ENCODE measurements at places on chromosomes 6 and 20. TPM values are rescaled to one million over a fixed set of nuclear protein-coding genes. Genes with fewer than 3 reads are reported as not detected.
A peak's percentile ranks its signal among the peaks of the same experiment; 100 is the strongest.

Gene DEFB124
- polyA plus RNA-seq, result not detected

Gene TAGAP
- not detected for polyA plus RNA-seq

Gene FGD2
- polyA plus RNA-seq, result not detected

Gene PTCRA
- not detected for polyA plus RNA-seq

Gene MOG
- polyA plus RNA-seq, result not detected

Gene MYBL2
- 6.4 TPM for polyA plus RNA-seq

- DNase-seq, result peak; percentile 76
Measured at GRCh38 chr6:151294561-151295101, 54.9 kb downstream of the AKAP12 start.

DNA sequence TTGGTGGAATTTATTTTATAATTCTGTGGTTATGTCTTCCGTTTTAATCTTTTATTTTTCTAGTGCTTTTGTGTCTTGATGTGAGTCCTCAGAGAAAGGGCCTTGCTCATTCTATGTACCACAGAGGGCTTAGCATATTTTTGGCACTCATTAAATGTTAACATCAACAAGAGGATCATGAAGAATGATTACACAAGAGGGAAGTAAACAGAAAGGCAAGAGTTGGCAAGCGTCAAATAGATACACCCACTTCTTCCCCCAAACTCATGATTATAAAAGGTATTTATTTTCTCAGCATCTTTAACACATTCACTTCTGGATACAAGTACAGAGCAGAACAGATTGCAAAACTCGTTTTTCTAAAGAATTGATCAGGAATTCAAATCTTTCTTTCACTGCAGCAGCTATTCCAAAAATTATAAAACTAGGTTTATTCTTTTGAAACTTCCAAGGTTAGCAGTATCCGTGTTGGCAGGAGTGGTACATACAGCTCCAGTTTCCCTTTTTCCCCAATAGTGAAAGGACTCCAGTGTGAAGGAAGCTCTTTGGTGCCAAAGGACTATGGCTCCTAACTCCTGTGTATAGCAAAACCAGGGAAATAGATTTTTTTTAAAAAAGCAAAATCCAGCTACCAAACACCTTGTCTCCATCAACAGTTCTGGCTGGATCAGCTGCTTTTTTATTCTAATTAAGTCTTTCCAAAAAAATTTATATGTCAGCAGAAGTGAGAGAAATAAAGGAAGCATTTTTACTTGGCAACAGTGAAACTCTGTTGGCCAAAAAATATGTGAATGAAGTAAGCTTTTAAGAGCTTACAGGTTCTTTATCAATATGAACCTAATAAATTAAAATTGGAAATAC lies 221.9 kb downstream of the ADGRG6 start:
- DNase-seq, result no peak

DNA sequence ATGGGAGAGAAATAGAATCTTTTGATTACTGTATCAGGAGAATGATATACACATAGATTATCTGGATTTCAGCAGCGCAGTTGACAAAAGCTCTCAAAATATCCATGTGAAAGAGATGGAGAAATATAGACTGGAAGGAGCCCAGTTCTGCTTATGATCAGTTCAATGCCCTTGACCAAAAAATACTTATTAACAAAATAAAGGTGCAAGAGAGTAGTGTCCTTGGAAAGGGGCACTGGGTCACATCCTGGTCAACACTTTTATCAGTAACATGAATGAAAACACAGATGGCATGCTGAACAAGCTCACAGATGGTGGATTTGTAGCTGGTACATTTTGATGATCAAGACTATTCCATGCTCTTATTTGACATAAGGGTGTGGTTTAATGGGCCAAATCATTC lies 63.9 kb upstream of the PLEKHG1 start:
- DNase-seq, result no peak

DNA sequence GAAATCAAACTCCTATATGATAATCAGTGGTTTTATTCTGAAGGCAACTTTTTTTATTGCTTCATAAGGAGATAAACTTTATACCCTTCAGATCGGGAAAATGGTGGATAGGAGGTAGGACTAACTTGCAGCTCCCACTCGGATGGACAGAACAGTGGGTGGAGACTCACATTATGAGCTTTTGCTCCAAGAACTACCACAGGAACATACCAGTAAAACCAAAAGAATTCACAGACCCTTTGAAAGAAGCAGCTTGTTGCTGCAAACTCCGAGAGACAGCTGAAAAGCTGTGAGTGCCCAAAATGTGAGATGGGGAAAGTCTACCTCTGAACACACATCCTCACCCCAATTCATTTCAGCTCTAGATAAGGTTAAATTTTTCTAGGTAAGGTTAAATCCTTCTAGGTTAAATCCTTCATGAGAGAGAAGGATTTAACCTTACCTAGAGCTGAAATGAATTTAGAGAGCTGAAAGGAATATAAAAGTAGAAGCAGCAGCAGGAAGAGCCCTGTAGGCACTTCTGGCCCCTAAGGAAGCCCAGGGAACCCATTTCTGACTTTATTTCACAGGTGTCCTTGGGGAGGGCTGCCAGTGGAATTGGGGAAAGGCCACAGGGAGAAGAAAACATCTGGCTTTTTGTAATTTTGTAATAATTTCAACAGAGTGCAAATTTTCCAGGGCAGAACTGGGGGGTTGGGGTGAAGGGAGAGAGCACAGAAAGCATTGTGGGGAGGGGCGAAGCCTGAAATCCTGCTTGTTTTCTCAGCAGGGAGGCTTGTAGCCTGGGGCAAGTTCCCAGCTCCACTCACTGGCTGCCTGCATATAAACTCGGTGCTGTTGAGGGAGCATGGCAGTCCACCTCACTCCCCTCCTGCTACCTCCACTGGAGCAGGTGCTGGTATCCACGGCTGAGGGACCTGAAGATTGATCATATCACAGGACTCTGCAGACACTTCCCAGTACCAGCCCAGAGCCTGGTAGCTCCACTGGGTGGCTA lies 65.9 kb upstream of the HCRTR2 start:
- no peak for DNase-seq

GRCh38 chr6:169160091-169160854 lies 93.4 kb downstream of the THBS2 start:
- no peak for DNase-seq

- no peak for DNase-seq
Measured at GRCh38 chr20:53038299-53038698, 66.1 kb downstream of the TSHZ2 start.

DNA sequence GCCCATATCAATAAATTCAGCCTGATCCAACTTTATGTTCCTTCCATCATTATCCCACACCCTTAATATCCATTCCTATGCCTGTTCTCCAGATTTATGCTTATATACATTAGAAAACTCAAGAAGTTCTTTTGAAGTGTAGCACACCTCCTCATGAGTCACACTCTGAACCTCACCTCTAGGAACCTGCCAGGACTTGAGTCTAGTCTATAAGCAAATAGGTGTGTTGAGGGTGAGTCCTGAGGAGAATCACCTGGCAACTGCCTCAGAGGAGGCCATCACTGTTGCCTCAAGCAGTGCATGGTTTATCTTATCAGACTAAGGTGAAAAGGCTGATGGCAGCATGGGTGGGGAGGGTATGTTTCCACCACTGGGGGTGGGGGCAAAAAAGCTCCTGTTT lies 496.7 kb downstream of the C6orf118 start:
- DNase-seq, result no peak

DNA sequence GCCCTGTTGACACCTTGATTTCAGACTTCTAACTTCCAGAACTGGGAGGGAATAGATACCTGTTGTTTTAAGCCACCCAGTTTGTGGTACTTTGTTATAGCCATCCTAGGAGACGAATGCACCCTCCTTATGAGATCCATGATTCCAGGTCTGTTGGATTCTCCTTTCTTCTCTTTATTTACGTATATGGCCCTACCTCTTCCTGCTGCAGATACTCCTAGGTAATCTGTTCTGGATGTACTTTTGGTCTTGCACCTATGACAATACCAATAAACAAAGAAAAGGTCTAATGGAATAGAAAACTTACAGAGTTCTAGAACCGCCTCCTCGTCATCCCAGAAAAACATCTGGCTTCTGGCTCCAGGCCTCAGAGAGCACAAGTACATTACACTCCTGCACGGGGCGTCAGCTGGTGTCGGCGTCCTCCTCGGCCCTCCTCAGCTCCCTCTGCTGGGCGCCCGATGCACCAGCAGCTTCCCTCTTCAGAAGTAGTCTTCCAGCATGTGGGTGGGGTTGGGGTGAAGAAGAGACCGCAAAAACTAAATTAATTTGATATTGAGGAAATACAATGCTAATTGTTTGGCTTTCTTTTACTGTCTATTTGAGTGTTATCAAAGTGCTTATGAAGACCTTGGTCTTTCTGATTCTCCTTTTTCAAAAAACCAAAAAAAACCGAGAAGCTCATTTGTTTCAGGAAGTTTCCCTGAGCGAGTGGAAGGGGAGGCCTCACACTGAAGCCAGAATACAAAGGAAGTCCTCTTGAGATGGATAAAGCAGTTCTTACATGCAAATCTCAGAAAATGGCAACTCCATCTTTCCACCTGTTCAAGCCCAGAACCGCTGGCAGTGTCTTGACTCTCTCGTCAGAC lies 9.7 kb upstream of the ATXN1 start:
- no peak for DNase-seq

DNA sequence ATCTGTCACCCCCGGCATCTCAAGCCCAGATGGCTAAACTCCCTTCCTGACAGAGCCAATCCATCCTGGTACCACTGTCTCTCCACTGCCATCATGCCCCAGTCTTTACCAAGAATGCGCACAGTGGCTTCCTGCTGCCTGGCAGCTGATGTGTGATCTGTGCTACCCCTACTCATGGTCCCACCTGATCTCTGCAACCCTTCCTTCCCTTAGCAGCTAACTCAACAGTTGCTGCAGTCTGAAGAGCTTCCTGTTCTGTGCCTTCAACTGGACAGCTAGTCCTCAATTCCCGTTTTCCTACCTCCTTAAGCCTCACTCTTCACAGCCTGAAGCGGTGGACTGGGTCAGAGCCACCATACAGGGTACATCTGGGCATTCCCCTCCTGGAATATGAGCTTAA lies 7.6 kb upstream of the FAM83C start:
- no peak for DNase-seq

DNA sequence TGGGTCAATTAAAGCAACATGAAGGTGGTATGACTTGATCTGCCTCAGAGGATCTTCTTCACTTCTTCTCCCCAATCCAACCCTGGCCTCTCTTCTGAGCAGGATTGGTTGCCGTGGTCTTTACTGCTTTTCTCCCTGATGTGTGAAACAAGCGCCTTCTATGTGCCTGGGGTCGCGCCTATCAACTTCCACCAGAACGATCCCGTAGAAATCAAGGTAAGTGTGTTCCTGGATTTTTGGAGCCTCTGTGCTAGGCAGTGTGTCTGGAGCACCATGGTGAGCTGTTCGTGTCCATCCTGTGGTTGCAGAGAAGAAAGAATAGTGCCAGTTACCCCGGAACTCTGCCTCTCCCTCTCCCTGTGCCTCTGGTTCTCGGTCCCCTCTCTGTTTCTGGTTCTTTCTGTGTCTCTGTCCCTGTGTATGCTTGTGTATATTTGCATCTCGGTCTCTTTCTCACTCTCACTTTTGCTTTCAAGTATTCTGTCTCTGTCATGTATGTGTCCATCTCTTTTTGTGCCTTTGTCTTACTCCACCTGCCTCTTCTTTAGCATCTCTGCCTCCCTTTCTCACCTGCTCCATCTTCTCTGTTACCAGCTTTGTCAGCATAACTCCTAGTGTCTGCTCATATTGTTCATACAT lies 23.5 kb downstream of the TM9SF4 start:
- no peak for DNase-seq

DNA sequence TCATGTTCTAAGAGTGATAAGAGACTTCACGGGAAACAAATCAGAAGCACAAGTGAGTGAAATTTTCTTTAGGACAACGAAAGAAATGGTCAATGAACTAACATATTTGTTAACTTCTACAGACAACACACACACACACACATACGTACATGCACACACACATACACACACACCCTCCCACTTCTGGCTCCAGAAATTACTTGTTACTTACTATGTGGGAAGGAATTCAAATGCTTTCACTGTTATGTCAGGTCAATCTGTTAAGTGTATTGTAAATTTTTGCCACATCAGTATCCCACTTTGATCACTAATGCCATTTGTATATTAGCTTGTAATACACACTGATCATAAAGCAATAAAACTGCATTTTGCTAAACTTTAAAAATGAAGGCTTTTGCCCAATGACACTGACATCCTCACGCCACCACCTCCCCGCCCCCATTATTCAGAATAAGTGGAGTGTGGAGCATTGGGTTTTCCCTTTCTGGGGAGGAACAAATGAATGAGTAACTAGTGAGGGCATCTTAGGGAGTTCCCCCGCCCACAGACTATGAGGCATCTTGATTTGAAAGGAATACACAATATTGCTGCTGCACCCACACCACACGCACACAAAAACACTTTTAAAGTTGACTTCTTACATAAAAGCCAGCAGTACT lies 76.2 kb downstream of the ATXN1 start:
- no peak for DNase-seq

Measured in BJ (cell line).